ENCODE measurements at places on chromosomes 2 and 18. TPM values are rescaled to one million over a fixed set of nuclear protein-coding genes. Genes with fewer than 3 reads are reported as not detected.
A peak's percentile ranks its signal among the peaks of the same experiment; 100 is the strongest.

DNA sequence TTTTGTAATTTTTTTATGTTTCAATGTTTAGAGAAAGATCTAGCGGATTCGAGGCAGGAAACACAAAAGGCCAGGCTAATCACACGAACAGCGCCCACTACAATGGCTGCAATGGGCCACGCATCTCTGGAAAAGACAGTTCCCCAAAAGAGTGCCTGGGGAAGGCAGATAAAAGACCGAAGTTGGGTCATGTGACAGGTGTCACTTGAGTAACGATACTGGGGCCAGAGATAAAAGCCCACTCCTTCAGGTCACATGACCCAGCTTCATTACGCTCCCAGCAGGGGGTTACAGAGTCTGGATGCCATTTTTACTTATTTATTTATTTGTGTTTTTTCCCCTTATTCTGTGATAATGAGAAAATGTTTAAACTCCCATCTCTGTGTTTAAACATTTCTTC lies 95.4 kb downstream of the CDK15 start:
- DNase-seq, result no peak
- H3K4me3 ChIP-seq, result no peak overlapping the region
- peaks cover 94% of the 10 kb centered on the region for H3K27me3 ChIP-seq
- H3K4me1 ChIP-seq, result peaks cover 1% of the 10 kb centered on the region

Gene DSG1
- not detected for total RNA-seq

Gene CCDC178
- not detected for total RNA-seq

GRCh38 chr18:45248240-45248903 lies 366.9 kb upstream of the SLC14A2 start:
- no peaks in the 10 kb centered on the region for H3K36me3 ChIP-seq
- H3K27me3 ChIP-seq, result no peaks in the 10 kb centered on the region
- H3K4me3 ChIP-seq, result no peak overlapping the region
- H3K4me1 ChIP-seq, result peaks cover 26% of the 10 kb centered on the region

DNA sequence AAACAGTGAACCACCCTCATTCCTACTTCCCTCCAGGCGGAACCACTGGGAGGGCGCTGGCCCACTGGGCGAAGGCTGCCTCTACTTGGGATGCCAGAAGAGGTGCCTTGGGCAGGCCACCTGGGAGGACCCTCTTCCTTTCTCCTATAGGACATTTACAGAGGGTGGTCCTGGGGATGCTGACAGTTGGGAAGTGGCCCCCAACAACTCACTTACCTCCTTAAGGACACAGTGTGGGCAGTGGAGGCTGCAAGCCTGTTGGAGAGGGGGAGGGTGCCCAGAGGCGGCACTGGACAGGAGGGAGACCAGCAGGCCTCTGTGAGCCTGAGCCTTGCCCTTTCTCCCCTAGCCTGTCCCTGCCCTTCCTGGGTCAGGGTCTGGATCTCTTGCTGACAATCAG lies 346.4 kb upstream of the HS6ST1 start:
- no peak overlapping the region for H3K27ac ChIP-seq
- H3K27me3 ChIP-seq, result peaks cover 9% of the 10 kb centered on the region
- DNase-seq, result no peak
- H3K4me3 ChIP-seq, result no peak overlapping the region
- H3K36me3 ChIP-seq, result no peaks in the 10 kb centered on the region

- DNase-seq, result no peak
- H3K36me3 ChIP-seq, result no peaks in the 10 kb centered on the region
- H3K27ac ChIP-seq, result no peak overlapping the region
- H3K4me3 ChIP-seq, result no peak overlapping the region
- H3K4me1 ChIP-seq, result no peaks in the 10 kb centered on the region
These were observed 377.2 kb upstream of the LRATD1 start for GRCh38 chr2:14255135-14255820.

GRCh38 chr18:74519320-74520095 lies 14.8 kb upstream of the CNDP1 start:
- H3K27ac ChIP-seq, result no peak overlapping the region
- no peak for DNase-seq
- peaks cover 18% of the 10 kb centered on the region for H3K36me3 ChIP-seq
- no peak overlapping the region for H3K4me3 ChIP-seq
- H3K4me1 ChIP-seq, result no peaks in the 10 kb centered on the region
- no peaks in the 10 kb centered on the region for H3K27me3 ChIP-seq

- no peaks in the 10 kb centered on the region for H3K27me3 ChIP-seq
- no peaks in the 10 kb centered on the region for H3K36me3 ChIP-seq
- H3K27ac ChIP-seq, result no peak overlapping the region
- DNase-seq, result no peak
These were observed 189.2 kb downstream of the UXS1 start for GRCh38 chr2:106004851-106005250.

DNA sequence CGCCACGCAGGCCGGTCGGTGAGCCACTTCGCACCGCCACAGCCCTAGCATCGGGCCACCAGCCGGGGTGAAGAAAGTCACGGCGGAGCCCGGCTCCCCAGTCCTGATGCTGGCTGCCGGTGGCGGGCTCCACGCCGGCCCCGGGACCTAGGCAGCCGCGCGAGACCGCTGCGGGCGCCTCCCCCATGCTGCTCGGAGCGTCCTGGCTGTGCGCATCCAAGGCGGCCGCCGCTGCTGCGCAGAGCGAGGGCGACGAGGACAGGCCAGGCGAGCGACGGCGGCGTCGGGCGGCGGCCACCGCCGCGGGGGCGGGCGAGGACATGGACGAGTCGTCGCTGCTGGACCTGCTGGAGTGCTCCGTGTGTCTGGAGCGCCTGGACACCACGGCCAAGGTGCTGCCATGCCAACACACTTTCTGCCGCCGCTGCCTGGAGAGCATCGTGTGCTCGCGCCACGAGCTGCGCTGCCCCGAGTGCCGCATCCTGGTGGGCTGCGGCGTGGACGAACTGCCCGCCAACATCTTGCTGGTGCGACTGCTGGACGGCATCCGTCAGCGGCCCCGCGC lies 433 bp downstream of the SH3RF3 start:
- H3K27ac ChIP-seq, result no peak overlapping the region
- peak overlapping the region; percentile 54 for H3K4me3 ChIP-seq
- peak; percentile 34 for DNase-seq
- H3K36me3 ChIP-seq, result no peaks in the 10 kb centered on the region
- H3K4me1 ChIP-seq, result no peaks in the 10 kb centered on the region
- peaks cover 71% of the 10 kb centered on the region for H3K27me3 ChIP-seq

DNA sequence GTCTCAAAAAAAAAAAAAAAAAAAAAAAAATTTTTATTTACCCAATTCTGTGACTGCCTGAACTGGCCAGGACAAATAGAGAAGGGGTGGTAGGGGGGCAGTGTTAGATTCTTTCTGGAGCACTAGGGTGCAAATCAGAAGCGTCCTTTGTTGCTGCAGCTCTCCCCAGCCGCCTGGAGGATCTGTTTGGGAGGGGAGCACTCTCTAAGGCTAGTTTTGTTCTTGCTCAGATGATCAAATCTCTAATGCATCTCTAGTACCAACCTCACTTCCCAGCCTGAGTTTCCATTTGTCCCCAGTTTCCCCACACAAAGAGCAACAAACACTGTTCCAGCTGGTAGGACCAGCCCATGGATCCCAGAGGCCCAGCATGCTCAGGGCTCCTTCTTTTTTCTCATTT lies 83.0 kb downstream of the GBX2 start:
- H3K27ac ChIP-seq, result no peak overlapping the region
- peaks cover 17% of the 10 kb centered on the region for H3K4me1 ChIP-seq
- no peak for DNase-seq

- H3K27me3 ChIP-seq, result no peaks in the 10 kb centered on the region
- no peak overlapping the region for H3K27ac ChIP-seq
- no peak overlapping the region for H3K4me3 ChIP-seq
- DNase-seq, result no peak
- H3K36me3 ChIP-seq, result no peaks in the 10 kb centered on the region
These were observed 152.0 kb upstream of the PGAP1 start for GRCh38 chr2:197078535-197078934.

GRCh38 chr2:144307711-144308110 lies 212.2 kb downstream of the ZEB2 start:
- no peak overlapping the region for H3K4me3 ChIP-seq
- DNase-seq, result no peak
- no peak overlapping the region for H3K27ac ChIP-seq

Gene ADI1
- total RNA-seq, result 26.5 TPM

Gene ABCG8
- not detected for total RNA-seq

GRCh38 chr2:241774419-241775222 lies 2.0 kb upstream of the GAL3ST2 start:
- no peaks in the 10 kb centered on the region for H3K36me3 ChIP-seq
- no peaks in the 10 kb centered on the region for H3K27me3 ChIP-seq
- H3K27ac ChIP-seq, result no peak overlapping the region
- DNase-seq, result no peak

- no peaks in the 10 kb centered on the region for H3K4me1 ChIP-seq
- H3K36me3 ChIP-seq, result no peaks in the 10 kb centered on the region
- no peak overlapping the region for H3K4me3 ChIP-seq
- no peak for DNase-seq
- no peaks in the 10 kb centered on the region for H3K27me3 ChIP-seq
These were observed 172.2 kb downstream of the SUCLG1 start for GRCh38 chr2:84286878-84287277.

Gene XIRP2
- 0.51 TPM for total RNA-seq

Gene TMEM182
- 5.2 TPM for total RNA-seq

Gene NEURL3
- total RNA-seq, result not detected

DNA sequence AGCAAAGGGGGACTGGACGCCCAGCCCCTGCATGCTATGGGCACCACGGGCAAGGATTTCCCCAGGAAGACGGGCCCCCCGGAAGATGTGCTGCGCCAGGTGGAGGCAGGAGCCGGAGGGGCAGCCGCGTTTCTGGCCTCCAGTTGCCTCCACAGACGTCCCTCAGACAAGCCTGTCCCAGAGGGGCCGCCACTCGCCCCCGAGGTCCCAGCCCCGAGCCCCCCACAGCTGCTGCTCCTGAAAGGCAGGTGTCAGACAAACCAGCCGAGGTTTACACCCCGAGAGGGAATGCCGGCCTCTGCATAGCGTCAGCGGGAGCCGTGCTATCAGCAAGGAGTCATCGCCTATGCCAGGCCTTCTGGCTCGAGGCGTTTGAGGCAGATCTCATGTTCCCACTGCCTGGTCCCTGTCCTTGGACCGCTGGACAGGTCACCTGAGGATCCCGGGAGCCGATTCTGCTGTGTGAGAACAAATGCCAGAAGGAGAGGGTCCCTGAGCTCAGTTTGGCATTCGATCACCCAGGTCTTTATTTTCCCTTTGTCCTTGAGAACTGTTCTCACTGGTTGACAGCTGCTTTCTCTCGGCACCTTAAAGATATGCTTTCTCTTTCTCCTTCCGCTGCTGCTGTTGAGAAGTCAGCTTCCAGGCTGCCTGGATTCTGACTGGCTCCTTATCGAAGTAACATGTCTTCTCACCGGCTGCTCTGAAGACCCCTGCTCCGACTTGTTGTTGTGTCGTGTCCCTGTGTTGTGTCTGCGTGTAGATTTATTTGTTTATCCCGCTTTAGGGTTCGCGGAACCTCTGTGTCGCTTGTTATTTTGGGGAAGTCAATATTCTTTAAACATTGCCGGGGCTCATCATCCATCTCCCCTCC lies 20.6 kb downstream of the CROCC2 start:
- H3K27me3 ChIP-seq, result no peaks in the 10 kb centered on the region
- no peaks in the 10 kb centered on the region for H3K36me3 ChIP-seq
- H3K27ac ChIP-seq, result peak overlapping the region; percentile 13

DNA sequence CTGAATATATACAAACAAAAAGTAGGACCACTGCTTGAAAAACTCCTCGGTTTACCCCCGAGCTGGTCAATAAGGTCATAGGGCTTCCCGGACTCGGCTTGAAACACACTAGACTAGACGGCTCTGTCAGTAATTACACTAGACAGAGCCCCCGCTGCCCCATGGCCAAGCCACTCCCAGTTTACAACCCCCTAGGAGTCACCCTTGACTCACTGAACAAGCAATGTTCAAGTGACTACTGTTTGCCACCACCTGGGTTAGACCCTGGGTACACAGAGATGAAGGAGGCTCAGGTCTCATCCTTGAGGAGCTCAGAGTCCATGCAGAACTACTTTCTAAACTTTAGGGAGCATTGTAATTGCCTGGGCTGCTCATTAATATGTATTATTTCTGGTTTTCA lies 13.7 kb upstream of the PRELID3A start:
- no peaks in the 10 kb centered on the region for H3K27me3 ChIP-seq
- no peak overlapping the region for H3K27ac ChIP-seq
- H3K36me3 ChIP-seq, result no peaks in the 10 kb centered on the region
- no peaks in the 10 kb centered on the region for H3K4me1 ChIP-seq
- no peak for DNase-seq
- no peak overlapping the region for H3K4me3 ChIP-seq

GRCh38 chr2:29000481-29000880 lies 19.4 kb downstream of the TOGARAM2 start:
- H3K27me3 ChIP-seq, result no peaks in the 10 kb centered on the region
- no peak for DNase-seq
- H3K27ac ChIP-seq, result no peak overlapping the region
- H3K36me3 ChIP-seq, result no peaks in the 10 kb centered on the region
- H3K4me1 ChIP-seq, result no peaks in the 10 kb centered on the region
- no peak overlapping the region for H3K4me3 ChIP-seq

DNA sequence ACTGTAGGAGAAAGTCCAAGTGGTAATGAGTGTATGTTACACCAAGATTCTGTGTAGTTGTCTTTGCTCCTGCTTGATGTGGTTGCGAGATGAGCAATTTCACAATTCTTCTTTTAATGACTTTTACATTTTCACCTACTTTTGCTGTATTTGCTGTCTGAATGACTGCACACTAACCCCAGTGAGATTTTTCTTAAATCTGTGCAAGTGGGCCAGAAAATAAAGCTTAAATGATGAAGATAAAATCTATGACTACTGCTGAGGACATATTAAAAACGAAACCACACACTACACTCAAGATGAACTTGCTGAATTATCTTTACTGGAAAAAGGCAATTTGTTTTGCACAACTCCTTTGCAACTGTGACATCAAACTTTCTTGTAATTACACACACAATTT lies 4.1 kb downstream of the LDAH start:
- no peaks in the 10 kb centered on the region for H3K27me3 ChIP-seq
- no peak overlapping the region for H3K4me3 ChIP-seq
- H3K27ac ChIP-seq, result no peak overlapping the region
- DNase-seq, result no peak
- peaks cover 3% of the 10 kb centered on the region for H3K4me1 ChIP-seq

DNA sequence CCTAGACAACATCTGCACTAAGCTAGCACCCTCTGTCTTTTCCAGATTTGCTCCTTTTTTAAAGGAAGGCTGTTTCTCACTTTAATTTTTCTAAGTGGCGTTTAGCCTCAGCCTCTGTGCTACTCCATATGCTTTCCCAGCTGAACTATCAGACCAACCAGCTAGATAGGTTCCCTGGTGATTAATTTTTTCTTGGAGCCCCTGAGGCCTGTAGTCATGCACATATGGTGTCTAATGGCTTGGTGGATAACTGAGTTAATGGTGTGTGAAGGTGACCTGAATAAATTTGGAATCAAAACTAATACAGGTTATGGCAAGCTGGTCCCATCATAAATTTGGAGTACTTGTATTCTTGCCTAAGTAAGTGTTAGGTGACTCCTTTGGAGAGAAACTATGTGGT lies 135.5 kb downstream of the MGAT5 start:
- no peaks in the 10 kb centered on the region for H3K36me3 ChIP-seq
- H3K27ac ChIP-seq, result no peak overlapping the region
- H3K27me3 ChIP-seq, result no peaks in the 10 kb centered on the region
- no peaks in the 10 kb centered on the region for H3K4me1 ChIP-seq

Gene AQP12B
- not detected for total RNA-seq

Measured in cardiac muscle cell (in vitro differentiated cells and primary cell).